ENCODE measurements at places on chromosomes 4 and X.

DNA sequence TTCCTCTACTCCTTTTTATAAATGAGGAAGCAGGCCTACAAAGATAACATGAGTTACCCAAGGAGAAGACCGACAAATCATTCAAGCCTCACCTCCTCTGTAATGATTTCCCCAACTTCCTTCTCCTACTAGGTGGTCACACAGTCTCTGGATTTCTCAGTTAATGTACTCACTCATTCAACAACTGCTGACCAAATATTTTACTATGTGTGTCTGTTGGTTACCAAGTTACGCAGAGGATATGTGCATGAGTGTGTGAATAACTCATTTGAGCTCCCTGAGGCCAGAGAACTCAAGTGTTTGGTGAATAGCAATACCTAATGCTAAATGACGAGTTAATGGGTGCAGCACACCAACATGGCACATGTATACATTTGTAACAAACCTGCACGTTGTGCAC, 10.4 kb downstream of the CASK start:
- no peak for DNase-seq

- DNase-seq, result no peak
Observed at GRCh38 chrX:47608130-47608810, 11.4 kb downstream of the SYN1 start.

- no peak for DNase-seq
Observed at GRCh38 chr4:48752726-48753125, 27.4 kb downstream of the FRYL start.

- DNase-seq, result no peak
Observed at GRCh38 chrX:109871121-109871888, 131.6 kb upstream of the TMEM164 start.

DNA sequence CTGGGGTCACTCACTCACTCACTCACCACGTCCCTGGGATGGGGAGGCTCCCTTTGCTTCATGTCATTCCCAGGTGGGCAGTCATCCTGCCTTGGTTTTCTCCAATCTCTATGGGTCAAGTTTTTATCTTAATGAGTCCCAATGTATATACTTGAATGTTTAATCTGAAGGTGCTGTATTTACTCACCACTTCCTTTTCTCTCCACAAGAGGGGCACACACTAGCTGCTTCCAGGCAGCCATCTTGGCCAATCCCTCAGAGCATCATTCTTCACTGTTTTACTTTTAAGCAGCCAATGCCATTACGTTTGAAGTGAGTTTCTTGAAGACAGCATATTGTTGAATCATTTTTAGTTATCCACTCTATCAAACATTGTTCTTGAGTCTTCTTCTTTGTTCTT, 153.4 kb upstream of the ARSJ start:
- DNase-seq, result no peak

DNA sequence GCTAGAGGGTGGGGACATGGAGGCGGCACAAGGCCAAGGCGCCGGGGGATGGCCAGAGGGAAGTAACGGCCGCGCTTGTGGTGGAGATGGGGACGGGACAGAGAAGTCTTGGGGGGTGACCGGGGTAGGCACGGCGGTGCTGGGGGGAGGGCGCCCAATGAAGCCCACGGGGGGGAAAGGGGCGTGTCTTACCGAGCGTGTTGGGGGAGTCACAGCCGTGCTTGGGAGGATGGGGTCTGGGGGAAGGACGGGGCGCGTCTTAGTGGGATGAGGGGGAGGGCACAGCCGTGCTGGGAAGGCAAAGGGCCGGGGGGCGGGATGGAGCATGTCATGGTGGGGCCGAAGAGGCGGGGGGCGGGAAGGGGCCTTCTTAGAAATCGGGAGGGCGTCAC, 952 bp downstream of the ARSD start:
- DNase-seq, result no peak

DNA sequence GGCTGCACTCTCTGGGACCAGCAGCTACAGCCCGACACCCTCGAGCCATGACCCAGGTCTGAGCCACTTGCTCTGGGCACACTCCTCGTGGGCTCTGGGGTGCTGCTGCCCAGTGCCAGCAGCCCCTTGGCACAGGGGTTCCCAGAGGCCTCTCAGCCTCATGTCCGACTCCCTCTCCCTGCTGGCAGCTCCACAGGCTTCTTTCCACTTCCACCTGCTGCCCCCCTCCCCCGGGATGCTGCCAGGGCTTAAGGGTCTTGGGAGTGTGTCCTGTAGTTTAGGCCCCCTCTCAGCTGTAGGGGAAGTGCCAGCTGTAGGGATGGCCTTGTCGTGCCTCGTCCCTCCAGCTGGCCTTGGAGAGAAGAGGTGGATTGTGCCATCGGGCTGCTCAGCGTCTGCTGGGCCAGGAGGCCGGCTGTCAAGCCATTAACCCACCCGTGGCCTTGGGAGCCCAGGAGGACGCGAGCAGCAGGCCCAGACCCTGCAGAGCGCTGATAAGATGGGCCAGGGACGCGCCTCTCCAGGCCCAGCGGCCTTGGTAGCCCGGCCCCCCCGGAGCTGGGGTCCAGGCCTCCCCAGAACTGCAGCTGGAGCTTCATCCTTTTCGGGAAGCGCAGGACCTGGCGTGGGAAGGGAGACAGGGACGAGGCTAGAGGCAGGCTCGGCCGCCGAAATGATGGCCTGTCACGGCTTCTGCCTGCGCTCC, 1.0 kb upstream of the USP27X start:
- DNase-seq, result no peak

DNA sequence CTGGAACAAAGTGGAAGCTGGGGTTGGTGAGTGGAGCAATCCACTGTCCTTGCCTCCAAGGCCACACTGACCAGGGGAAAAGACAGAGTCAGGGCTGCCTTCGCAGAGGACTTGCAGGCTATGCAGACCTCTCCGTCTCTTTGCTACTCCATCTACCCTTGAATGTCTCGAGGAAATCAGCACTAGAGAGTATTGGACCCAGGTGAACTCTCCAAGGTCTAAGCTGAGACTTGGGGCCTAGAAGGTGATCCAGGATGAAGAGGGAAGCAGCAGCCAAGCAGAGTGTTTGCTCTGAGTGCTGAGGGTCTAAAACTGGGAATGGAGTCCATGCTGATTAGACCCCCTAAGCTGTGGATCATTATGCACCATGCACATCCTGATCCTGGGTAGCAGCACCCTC, 54.5 kb downstream of the ANXA3 start:
- DNase-seq, result no peak

- DNase-seq, result no peak
Observed at GRCh38 chrX:35380808-35381700, 417.1 kb upstream of the MAGEB16 start.

- no peak for DNase-seq
Observed at GRCh38 chrX:73447311-73447794, 500 bp downstream of the CDX4 start.

DNA sequence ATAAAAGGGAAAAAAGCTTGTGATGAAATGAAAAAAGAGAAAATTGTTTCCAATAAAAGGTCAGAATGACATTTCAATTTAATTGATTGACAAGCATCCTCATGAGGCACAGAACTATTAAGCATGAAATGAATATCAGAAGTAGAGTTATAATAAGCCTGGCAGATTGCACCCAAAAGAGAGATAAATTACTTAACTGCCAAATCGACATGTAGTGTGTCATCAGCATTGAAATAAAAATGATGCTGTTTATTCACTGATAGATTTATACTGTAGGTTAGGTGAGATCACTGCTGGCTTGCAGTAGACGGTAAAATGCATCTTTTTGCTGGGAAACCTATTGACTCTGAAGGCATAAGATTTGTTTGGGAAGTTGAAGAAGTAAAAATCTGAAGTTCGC, 507.2 kb downstream of the FSTL5 start:
- DNase-seq, result no peak

DNA sequence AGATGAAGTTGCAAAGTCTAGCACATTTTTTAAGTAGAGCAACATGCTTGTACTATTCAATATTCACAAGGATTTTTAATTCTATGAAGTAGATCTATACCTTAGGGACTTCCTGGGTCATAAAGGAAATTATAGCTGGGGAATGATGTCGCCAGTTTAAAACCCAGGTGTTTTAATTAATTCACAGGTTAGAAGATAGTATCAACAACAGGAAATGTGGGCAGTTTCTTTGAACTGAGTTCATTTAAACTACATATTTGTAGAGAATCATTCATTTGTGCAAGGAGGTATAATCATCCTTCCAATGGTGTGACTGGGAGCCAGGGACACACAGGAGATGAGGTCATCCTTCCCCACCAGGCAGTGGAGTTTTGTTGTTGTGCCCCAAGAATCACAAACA, 181.3 kb upstream of the KLF3 start:
- no peak for DNase-seq

GRCh38 chrX:68995386-68995779, 166.6 kb downstream of the EFNB1 start:
- no peak for DNase-seq

DNA sequence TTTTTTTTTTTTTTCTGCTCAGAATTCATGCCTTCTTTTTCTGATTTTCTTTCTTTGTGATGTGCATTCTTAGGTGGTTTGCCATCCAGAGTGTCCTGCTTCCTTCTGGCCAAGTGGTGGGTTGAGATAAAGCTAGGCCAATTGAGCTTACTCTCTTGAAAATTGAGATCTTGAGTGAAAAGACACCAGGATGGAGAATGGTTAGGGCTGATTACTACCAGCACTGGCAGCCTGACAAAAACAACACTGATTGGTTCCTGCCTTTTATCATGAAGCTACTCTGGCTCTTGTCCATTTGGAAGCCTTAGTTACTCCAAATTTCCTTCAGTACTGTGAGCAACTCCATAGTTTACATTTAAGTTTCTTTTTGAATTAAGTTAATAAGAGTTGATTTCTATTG, 404.0 kb downstream of the PPARGC1A start:
- no peak for DNase-seq

DNA sequence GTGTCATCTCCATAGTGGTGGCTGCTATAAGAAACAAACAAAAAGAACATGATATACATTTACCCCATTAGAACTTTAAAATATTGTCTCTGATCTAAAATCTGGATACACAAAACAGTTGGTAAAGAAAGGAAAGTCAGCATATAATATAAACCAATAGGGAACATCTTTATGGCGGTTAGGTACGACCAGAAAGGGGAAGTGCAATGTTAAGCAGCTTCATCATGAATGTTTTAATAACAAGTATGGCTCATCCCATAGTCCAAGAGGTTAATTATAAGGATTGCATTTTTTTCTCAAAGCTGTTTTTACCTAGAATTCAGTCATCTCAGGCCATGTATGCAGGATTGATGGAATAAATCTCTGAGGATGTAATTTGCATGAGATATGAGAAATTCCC, 1869.7 kb downstream of the PCDH7 start:
- no peak for DNase-seq

GRCh38 chr4:2406406-2406805, 12.0 kb downstream of the ZFYVE28 start:
- no peak for DNase-seq

GRCh38 chr4:1056671-1057402, 45.4 kb downstream of the FGFRL1 start:
- no peak for DNase-seq

DNA sequence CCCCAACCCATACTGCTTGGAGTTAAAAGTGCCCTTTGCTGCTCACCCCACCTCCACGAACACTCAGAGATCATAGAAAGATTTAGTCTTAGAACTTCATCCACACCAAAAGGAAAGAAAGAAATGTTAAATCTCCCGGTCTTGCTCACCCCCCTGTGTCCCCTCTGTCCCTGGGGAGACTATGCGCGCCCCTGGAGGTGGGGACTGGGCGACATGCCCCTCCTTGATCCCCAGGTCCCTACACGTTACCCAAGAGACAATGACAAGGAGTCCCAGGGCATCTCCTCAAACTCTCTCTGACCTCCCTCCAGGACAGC, 620 bp downstream of the ITM2A start:
- DNase-seq, result no peak

DNA sequence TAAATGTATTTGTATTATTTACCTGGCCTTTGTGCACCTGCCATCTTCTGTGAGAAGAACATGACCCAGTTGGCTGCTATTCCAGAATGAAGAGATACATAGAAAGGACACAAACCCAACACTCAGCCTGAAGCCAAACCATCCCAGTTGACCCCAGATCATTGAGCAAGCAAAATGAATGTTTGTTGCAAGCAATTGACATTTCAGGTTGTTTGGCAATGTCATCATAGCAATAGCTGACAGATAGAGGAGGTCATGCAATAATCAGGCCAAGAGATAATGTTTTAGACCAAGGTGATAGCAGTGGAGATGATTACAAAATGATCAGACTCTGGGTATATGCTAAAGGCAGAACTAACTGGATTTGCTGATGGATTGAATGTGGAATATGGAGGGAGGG, 71.2 kb upstream of the TMEM164 start:
- no peak for DNase-seq

- no peak for DNase-seq
Observed at GRCh38 chr4:153099391-153100140, 104.7 kb upstream of the TRIM2 start.

- DNase-seq, result no peak
Observed at GRCh38 chr4:55524844-55525571, 21.7 kb downstream of the CLOCK start.

DNA sequence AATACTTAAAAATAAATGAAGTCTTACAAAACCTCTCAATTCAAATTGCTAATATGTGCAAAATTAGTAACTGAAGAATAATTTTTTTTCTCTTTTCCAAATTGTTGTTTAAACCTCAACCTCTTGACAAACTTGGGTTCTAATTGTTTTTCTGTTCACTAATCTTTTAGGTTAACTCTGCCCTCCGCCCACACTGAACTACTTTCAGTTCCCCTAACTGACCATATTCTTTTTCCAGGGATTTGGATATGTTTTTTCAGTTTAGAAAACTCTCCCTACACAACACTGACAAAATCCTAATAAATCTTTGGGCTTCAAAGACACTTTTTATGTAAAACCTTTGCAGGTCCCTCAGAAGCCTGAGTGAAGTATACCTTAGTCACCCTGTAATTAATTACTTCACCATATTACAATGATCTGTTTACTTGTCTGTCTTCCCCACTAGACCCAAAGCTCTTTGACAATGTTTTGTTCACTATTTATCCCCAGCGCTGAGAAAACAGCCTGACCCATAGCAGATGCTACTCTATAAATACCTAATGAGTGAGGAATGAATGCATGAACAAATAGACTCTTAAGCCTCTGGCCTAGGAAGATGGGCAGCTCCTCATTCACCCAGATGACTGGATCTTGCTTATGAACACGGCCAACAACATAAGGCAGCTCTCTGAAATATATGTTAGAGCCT, 134.9 kb downstream of the MAML3 start:
- DNase-seq, result no peak

DNA sequence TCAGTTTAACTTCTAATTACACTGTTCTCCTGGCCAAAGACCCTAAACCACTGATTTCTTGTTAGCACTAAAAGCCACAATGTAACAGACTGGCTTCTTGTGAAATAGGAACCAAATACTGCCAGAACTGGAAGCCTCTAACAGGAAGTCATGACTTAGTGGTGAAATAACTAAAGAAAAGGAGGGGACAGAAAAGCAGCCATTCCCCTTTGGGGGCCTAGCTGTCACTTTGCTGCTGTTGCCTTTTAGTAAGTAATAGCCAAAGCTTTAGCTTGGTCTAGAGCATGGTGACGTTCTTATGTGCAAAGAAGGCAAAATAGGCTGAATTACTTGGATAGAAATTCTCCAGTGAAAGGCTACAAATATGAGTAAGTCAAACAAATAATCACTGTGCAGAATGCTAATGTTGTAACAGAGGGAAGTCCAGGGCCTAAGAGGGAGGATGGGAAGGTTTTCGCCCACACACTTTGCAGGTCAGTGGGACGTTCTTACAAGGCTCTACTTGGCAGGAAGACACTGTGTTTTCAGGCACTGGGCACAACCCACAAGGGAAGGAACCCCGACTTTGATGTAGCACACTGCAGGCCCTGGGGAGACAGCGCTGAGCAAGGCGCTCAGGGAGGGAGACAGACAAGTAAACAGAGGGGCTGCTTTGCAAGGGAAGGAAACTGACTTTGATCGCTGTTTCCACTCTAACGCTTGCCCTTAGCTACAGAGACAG, 16.7 kb downstream of the GAB3 start:
- no peak for DNase-seq

- no peak for DNase-seq
Observed at GRCh38 chr4:156173486-156173885, 219.8 kb upstream of the CTSO start.

Measured in stimulated activated CD8-positive, alpha-beta memory T cell treated with anti-CD3 and anti-CD28 coated beads, Interleukin-2, amount 100 ng/mL, for 48 hours (primary cell).